ENCODE measurements at places on chromosomes 2 and 18.

DNA sequence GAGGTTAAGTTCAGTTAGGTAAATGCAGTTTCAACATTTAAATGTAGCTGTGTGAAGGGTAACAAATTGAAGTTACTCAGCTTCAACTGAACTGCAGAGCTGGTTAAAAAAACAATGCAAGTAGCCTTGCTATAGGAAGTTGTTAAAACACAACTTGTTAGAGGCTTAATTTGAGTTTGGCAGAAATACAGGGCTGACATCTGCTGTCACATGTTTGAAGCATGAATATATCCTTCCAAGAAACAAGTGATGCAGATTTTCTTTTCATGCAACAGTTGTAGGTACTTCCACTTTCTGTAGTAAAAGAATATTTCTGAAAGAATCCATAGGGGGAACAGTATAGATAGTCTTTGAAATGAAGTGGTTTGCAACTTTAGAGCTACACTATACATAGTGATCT lies 208.7 kb upstream of the RASGRP3 start:
- no peaks in the 10 kb centered on the region for H3K27me3 ChIP-seq
- DNase-seq, result no peak
- no peak overlapping the region for H3K27ac ChIP-seq
- no peak overlapping the region for H3K4me3 ChIP-seq
- H3K36me3 ChIP-seq, result peaks cover 13% of the 10 kb centered on the region

- no peaks in the 10 kb centered on the region for H3K36me3 ChIP-seq
- no peak overlapping the region for H3K4me3 ChIP-seq
- DNase-seq, result no peak
- peaks cover 20% of the 10 kb centered on the region for H3K4me1 ChIP-seq
- no peak overlapping the region for H3K27ac ChIP-seq
- H3K27me3 ChIP-seq, result no peaks in the 10 kb centered on the region
Observed at GRCh38 chr2:237964194-237964577, 2.6 kb upstream of the UBE2F start.

DNA sequence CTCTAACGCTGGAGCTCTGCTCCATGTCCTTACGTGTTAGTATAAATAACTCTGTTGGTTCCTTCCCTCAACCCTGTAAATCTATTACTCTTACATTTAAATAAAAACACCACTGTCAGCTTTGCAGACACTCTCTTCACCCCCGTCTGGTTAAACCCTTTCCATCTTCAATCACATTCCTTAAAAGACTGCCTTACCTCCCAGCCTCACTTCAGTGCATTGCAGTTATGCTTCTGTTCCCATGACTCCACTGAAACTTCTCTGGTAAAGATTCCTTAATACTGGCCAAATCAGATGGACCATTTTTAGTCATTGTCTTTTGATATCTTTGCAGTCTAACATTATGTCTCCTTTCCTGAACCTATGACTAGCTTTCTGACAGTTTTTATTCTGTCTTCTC lies 61.7 kb downstream of the EML4 start:
- H3K36me3 ChIP-seq, result no peaks in the 10 kb centered on the region
- H3K4me3 ChIP-seq, result no peak overlapping the region
- no peaks in the 10 kb centered on the region for H3K27me3 ChIP-seq
- H3K4me1 ChIP-seq, result no peaks in the 10 kb centered on the region

DNA sequence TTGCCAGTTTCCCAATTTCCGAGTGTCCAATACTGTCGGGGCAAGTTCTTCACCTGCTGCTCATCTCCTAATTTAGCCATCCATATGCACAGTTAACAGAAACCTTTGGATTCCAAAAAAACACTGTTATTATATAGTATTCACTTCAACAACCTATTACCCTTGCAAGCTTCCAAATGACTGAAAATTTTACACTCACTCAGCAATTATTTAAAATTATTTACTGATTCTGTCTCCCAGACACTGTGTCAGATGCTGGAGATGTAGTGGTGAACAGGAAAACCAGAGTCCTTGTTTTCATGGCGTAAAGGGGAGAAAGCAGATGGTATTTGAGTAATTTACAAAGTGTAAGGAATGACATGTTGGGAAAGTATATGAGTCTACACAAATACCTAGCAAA lies 53.7 kb upstream of the BMPR2 start:
- no peak overlapping the region for H3K4me3 ChIP-seq
- no peaks in the 10 kb centered on the region for H3K27me3 ChIP-seq

GRCh38 chr2:219578811-219579613 lies 6.9 kb downstream of the INHA start:
- DNase-seq, result no peak
- H3K4me1 ChIP-seq, result peaks cover 17% of the 10 kb centered on the region
- no peak overlapping the region for H3K27ac ChIP-seq

GRCh38 chr18:24209558-24209957 lies 70.7 kb downstream of the CABYR start:
- H3K27ac ChIP-seq, result no peak overlapping the region
- no peak for DNase-seq
- no peaks in the 10 kb centered on the region for H3K4me1 ChIP-seq
- H3K36me3 ChIP-seq, result no peaks in the 10 kb centered on the region
- H3K27me3 ChIP-seq, result no peaks in the 10 kb centered on the region
- H3K4me3 ChIP-seq, result no peak overlapping the region

GRCh38 chr18:40678318-40678717 lies 1276.7 kb upstream of the PIK3C3 start:
- no peaks in the 10 kb centered on the region for H3K4me1 ChIP-seq
- no peak for DNase-seq
- no peaks in the 10 kb centered on the region for H3K27me3 ChIP-seq
- H3K4me3 ChIP-seq, result no peak overlapping the region
- no peak overlapping the region for H3K27ac ChIP-seq

GRCh38 chr18:63002803-63003445 lies 287.6 kb downstream of the PHLPP1 start:
- no peak for DNase-seq
- H3K4me1 ChIP-seq, result no peaks in the 10 kb centered on the region
- H3K27ac ChIP-seq, result no peak overlapping the region
- no peak overlapping the region for H3K4me3 ChIP-seq
- H3K27me3 ChIP-seq, result no peaks in the 10 kb centered on the region
- no peaks in the 10 kb centered on the region for H3K36me3 ChIP-seq

DNA sequence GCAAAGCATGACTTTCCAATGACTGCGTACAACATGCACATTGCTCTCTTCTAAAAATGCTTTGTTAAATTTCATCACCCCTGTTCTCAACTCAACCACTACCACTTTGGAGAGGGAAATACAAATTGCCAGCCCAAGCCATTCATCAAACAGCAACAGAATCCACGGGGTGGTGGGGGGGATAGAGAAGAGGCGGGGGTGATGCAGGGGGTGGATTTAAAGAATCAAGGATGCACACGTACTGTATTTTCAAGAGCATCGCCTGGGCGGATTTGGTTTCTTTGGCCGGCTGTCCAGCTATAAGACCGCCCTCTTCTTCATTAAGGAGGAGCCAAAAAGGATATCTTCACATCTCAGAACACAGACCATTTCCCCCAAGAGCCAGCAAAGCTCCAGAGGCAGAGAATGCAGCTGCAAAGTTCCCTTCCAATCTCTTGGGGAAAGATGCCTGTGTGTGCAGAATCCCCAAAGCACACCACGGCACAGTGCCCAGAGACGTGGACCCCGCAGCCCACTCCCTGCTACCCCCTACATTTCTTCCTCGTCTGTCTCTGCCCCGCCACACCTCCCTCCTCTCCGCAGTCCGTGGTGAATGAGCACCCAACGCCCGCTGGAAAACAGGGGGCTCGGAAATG lies 977 bp downstream of the SLC8A1 start:
- H3K27ac ChIP-seq, result peak overlapping the region; percentile 94
- H3K4me3 ChIP-seq, result peak overlapping the region; percentile 81
- peak; percentile 61 for DNase-seq
- no peaks in the 10 kb centered on the region for H3K36me3 ChIP-seq
- H3K27me3 ChIP-seq, result no peaks in the 10 kb centered on the region

DNA sequence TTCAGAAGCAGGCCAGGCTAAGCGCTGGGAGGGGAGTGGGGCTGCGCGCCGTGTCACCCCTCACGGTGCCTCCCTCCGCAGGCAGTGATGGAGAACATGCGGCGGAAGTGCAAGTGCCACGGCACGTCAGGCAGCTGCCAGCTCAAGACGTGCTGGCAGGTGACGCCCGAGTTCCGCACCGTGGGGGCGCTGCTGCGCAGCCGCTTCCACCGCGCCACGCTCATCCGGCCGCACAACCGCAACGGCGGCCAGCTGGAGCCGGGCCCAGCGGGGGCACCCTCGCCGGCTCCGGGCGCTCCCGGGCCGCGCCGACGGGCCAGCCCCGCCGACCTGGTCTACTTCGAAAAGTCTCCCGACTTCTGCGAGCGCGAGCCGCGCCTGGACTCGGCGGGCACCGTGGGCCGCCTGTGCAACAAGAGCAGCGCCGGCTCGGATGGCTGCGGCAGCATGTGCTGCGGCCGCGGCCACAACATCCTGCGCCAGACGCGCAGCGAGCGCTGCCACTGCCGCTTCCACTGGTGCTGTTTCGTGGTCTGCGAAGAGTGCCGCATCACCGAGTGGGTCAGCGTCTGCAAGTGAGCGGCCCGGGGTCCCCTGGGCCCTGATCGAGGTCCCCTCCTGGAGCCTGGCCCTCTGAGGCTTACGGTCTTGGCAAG lies 12.2 kb downstream of the WNT10A start:
- peak overlapping the region; percentile 7 for H3K4me3 ChIP-seq
- peak; percentile 89 for DNase-seq
- H3K36me3 ChIP-seq, result no peaks in the 10 kb centered on the region
- H3K4me1 ChIP-seq, result peaks cover 31% of the 10 kb centered on the region
- H3K27me3 ChIP-seq, result peaks cover 72% of the 10 kb centered on the region

DNA sequence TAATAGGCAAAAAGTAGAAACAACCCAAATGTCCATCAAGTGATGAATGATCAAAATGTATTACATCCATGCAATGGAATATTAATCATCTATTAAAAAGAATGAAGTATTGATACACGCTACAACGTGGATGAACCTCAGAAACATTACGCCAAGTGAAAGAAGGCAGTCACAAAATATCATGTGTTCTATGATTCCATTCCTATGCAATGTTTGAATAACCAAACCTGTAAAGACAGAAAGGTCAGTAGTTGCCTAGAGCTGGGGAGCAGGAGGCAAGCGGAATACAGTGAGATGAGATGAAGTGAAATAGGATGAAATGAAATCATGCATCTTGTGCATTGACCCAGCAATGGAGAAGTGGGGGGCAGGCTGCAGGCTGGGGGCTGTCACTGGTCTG lies 17.9 kb upstream of the COL6A3 start:
- DNase-seq, result no peak
- peaks cover 23% of the 10 kb centered on the region for H3K4me1 ChIP-seq
- H3K4me3 ChIP-seq, result no peak overlapping the region
- no peak overlapping the region for H3K27ac ChIP-seq
- no peaks in the 10 kb centered on the region for H3K27me3 ChIP-seq
- no peaks in the 10 kb centered on the region for H3K36me3 ChIP-seq

GRCh38 chr2:118913803-118914645 lies 28.0 kb upstream of the MARCO start:
- H3K36me3 ChIP-seq, result no peaks in the 10 kb centered on the region
- no peak overlapping the region for H3K4me3 ChIP-seq
- no peak for DNase-seq
- no peaks in the 10 kb centered on the region for H3K4me1 ChIP-seq
- no peaks in the 10 kb centered on the region for H3K27me3 ChIP-seq
- H3K27ac ChIP-seq, result no peak overlapping the region

- no peaks in the 10 kb centered on the region for H3K4me1 ChIP-seq
- no peaks in the 10 kb centered on the region for H3K27me3 ChIP-seq
- no peak for DNase-seq
- H3K36me3 ChIP-seq, result no peaks in the 10 kb centered on the region
Observed at GRCh38 chr18:59800897-59801296, 98.9 kb upstream of the PMAIP1 start.

DNA sequence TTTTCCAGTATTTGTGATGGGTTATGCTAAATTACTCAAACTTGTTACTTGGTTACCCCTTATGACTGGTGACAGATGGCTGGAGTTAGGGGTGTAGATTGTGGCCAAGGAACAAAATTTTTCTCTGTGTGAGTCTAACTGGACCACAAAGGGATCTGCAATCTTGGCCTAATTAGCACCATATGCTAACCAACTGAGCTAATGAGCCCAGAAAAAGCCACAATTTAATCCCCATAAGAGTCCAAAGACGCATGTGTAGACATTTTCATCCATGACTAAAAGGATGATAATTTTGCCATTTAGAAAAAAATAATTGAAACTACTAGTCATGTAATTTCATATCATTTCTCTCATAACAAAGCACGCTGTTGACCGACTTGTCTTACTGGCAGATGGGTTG lies 151.2 kb downstream of the ABCA12 start:
- H3K27me3 ChIP-seq, result no peaks in the 10 kb centered on the region
- H3K36me3 ChIP-seq, result no peaks in the 10 kb centered on the region
- DNase-seq, result no peak
- no peak overlapping the region for H3K27ac ChIP-seq
- H3K4me1 ChIP-seq, result no peaks in the 10 kb centered on the region

- H3K36me3 ChIP-seq, result no peaks in the 10 kb centered on the region
- H3K27me3 ChIP-seq, result peaks cover 2% of the 10 kb centered on the region
- H3K27ac ChIP-seq, result no peak overlapping the region
- H3K4me3 ChIP-seq, result no peak overlapping the region
- peaks cover 12% of the 10 kb centered on the region for H3K4me1 ChIP-seq
- DNase-seq, result no peak
Observed at GRCh38 chr2:33478968-33479731, 2.7 kb downstream of the RASGRP3 start.

GRCh38 chr2:12727065-12727464 lies 10.3 kb downstream of the TRIB2 start:
- no peak for DNase-seq
- no peaks in the 10 kb centered on the region for H3K27me3 ChIP-seq
- peaks cover 37% of the 10 kb centered on the region for H3K36me3 ChIP-seq
- peaks cover 29% of the 10 kb centered on the region for H3K4me1 ChIP-seq

GRCh38 chr2:170694316-170694715 lies 20.8 kb upstream of the SP5 start:
- H3K36me3 ChIP-seq, result no peaks in the 10 kb centered on the region
- H3K4me3 ChIP-seq, result no peak overlapping the region
- no peaks in the 10 kb centered on the region for H3K27me3 ChIP-seq
- no peak overlapping the region for H3K27ac ChIP-seq
- H3K4me1 ChIP-seq, result peaks cover 9% of the 10 kb centered on the region

Data from spinal cord (tissue), 10 donors.